ENCODE measurements at places on chromosomes 13 and 19.

DNA sequence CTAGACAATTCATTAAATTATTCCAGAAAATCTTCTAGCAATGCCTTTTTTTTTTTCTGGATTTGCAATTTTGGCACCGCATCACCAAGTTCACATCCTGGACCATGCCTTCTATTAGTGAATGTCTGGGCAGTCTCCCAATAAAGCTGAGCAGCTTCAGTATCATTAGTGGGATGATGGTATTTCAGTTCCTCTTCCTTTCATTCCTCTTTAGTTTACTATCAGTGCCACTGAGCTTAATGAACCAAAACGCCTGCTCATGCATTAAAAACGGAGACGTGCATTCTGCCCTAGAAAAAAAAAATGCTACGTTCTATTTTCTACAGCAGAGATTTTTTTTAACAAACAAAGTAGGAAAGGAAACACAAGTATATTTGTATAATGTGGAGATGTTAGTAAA is 343.0 kb downstream of the PCDH9 start:
- no peak for DNase-seq

- DNase-seq, result no peak
These were observed 13.8 kb upstream of the ASF1B start for GRCh38 chr19:14150041-14150769.

DNA sequence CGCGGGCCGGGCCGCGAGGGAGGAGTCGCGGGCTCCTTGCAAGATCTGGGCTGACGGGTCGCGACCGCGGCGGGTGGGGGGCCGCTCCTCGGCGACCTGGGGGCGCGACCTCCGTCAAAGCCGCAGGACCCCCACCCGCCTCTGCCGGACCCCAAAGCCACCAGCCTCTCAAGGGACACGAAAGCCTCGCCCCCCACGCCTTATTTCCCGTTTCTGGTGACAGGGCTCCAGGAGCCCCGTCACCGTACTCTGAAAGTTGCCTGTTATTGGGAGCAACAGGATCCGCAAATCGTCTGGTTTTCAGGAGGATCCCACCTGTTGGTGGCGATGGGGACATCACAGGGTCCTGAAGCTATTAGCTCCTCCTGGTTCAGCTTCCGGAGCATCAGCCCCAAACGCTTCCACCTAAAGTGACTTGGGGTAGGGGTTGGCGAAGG is 530 bp downstream of the MAU2 start:
- DNase-seq, result no peak

- DNase-seq, result no peak
These were observed 85.7 kb upstream of the GPC6 start for GRCh38 chr13:93140912-93141311.

DNA sequence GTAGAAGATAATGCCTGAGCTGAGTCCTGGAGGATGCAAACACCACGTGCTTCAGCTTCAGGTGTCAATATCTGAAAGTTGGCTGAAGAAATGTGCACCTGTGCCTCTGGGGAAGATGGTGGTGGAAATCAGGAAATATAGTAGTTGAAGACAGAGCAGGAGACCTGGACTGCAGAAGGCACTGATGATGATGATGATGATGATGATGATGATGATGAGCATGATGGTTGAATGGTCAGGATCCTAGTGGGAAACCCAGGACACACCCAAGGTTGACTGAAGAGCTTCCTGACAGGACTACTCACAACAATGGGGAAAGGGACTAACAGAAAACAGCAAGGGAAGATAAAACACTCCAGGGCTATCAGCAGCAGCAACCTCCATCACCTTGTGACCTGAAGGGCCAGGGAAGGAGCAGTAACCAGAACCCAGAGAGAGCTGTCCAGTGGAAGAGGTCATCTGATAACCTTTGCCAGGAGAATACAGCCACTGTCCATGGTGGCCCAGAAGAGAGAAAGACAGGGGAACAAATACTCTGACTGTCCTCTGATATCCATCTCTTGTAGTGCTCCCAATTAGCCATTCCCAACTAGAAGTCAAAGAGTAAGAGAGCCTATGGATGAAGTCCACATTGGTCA is 170.3 kb downstream of the TSHZ3 start:
- DNase-seq, result no peak

DNA sequence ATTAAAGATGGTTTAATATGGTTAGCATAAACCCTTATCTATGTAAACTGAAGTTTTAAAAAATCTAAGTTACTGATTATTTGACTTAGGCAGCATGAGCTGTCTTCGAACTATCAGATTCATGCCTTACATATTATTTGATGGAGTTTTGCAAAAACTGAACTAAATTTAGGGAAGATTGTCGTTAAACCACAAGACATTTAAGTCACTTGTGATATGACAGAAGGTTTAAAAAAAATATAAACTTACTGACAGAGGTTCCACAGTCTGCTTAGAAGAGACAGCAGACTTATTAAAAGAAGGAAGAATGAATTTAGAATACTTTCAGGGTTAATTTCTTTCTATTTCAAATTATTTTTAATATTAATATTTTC is 110.9 kb upstream of the FRY start:
- no peak for DNase-seq

DNA sequence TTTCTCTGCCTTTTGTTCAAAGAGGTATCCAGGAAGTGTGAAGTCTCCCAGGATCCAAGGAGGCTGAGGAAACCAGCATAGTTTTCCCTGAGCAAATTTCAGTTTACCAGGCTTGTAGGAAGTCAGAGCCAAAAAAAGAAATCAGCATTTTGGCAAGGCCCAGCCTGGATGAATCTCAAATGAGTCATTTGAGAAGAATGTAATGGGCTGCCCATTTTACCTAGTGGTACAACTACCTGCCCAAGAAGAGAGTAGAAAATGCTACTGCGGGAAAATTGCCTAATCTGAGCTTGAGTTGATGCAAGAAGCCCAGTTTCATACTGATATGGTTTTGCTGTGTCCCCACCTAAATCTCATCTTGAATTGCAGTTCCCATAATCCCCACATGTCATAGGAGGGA is 284.1 kb upstream of the ZNF507 start:
- DNase-seq, result no peak

- no peak for DNase-seq
These were observed 3.0 kb downstream of the HSPB6 start for GRCh38 chr19:35753634-35754369.

DNA sequence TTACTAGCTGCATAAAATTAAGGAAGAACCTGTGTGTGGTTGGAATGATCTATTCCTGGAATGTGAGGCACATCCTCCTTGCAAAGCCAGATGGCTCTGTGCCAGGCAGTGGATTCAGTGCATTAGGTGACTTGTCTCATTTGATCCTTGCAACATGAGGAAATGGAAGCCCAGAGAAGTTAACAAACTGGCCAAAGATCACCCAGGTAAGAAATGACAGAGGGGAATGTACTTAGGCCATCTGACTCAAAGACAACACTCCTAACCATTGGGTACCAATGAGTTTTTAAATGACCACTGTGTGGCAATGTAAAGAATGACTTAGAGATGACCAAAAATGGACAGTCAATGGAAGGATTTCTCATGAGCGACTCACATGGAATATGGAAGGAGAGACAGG is 114.2 kb upstream of the RXFP2 start:
- DNase-seq, result no peak

DNA sequence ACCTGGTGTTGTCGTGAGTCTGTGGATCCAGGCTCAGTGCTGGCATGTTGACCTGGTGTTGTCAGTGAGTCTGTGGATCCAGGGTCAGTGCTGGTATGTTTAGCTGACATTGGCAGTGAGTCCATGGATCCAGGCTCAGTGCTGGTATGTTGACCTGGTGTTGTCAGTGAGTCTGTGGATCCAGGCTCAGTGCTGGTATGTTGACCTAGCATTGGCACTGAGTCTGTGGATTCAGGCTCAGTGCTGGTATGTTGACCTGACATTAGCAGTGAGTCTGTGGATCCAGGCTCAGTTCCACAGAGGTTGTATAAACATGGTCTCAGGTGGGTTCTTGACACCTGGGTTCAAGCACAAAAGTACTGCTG is 16.8 kb upstream of the PDCD2L start:
- DNase-seq, result no peak

- DNase-seq, result no peak
These were observed 125.6 kb downstream of the SPRY2 start for GRCh38 chr13:80215368-80215767.

- DNase-seq, result no peak
These were observed 5.1 kb downstream of the BCAM start for GRCh38 chr19:44813841-44814470.
